ENCODE measurements at places on chromosomes 5 and 9.

DNA sequence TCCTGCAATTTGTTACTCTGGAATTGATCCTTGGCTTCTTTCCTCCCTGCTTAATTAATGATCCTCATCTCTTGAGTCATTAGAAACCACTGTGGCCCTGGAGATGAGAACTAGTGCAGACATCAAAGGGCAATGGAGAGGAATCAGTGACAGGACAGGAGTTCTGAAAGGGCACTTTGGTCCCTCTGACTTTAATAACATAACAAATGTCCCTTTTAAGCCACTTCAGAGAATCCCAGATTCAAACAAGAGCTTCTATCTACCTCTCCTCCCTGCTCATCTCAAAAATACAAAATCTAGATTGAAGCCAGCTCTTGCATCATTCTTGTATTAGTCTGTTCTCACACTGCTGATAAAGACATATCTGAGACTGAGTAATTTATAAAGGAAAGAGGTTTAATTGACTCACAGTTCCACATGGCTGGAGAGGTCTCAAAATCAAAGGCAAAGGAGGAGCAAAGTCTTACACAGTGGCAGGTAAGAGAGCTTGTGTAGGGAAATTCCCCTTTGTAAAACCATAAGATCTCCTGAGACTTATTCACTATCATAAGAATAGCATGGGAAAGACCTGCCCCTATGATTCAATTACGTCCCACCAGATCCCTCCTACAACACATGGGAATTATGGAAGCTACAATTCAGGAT lies 139.1 kb downstream of the PLPPR1 start:
- H3K27ac ChIP-seq, result no peak overlapping the region
- H3K4me3 ChIP-seq, result no peak overlapping the region
- no peak for DNase-seq
- H3K4me1 ChIP-seq, result no peaks in the 10 kb centered on the region

- H3K27me3 ChIP-seq, result peaks cover 61% of the 10 kb centered on the region
- H3K36me3 ChIP-seq, result no peaks in the 10 kb centered on the region
- no peaks in the 10 kb centered on the region for H3K4me1 ChIP-seq
- no peak overlapping the region for H3K27ac ChIP-seq
These were observed 1.1 kb upstream of the ARHGEF28 start for GRCh38 chr5:73624888-73625287.

GRCh38 chr5:150675069-150675468 lies 14.0 kb downstream of the MYOZ3 start:
- no peak overlapping the region for H3K27ac ChIP-seq
- H3K27me3 ChIP-seq, result peaks cover 11% of the 10 kb centered on the region
- no peak for DNase-seq

DNA sequence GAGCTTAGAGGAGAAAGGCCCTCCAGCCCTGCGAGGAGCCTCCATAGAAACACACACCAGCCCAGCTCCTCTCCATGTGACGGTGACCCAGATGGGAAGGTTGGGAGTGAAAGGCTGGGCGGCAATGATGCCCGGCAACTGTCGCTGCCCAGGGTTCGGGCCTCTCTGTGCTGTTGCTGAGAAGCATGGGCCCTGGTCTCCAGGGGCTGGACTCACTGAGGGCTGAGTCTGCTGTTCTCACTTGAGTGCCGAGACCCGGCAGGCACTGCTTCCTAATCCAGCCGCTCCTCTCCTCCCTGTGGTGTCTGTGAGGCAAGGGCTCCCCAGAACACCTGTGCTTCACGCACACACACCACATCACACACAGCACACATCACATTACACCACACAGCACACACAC lies 493.6 kb downstream of the GADD45G start:
- DNase-seq, result no peak
- H3K27ac ChIP-seq, result no peak overlapping the region
- H3K4me3 ChIP-seq, result no peak overlapping the region
- peaks cover 14% of the 10 kb centered on the region for H3K27me3 ChIP-seq

DNA sequence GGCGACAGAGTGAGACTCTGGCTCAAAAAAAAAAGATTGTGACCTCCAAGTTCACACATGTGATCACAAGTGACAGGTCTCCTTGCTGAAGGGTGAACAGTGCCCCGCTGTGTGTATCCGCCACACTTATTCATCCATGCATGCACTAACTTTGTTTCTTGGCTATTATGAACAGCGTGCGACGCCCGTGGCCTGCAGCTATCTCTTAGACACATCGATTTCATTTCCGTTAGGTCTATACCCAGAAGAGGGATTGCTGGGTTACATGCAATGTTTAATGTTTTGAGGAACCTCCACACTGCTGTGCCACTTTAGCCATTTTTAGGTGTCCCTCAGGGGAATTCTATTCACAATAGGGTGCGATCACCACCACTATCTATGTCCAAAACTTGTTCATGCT lies 12.1 kb upstream of the EGFL7 start:
- H3K36me3 ChIP-seq, result no peaks in the 10 kb centered on the region
- no peak overlapping the region for H3K27ac ChIP-seq
- no peak for DNase-seq

DNA sequence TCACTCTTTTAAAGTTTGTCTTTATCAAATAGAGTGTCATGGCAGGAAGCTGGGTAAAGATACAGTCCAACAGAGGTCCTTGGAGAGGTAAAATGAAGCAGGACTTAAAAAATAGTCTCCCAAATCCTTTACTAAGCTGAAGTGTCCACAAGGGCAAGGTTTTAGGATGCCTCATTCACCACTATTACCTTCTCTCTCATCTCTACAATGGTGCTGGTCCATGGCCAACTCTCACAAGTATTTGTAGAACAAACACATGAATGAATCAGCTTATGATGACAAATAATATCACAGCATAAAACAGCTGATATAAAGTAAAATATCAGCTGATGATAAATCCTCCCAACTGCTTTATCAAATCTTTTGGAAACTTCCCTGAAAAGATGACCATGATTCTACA lies 162.3 kb upstream of the ZNF462 start:
- H3K27ac ChIP-seq, result no peak overlapping the region
- H3K4me1 ChIP-seq, result no peaks in the 10 kb centered on the region
- no peak for DNase-seq
- no peaks in the 10 kb centered on the region for H3K36me3 ChIP-seq
- H3K4me3 ChIP-seq, result no peak overlapping the region

GRCh38 chr5:167961731-167962130 lies 329.7 kb upstream of the WWC1 start:
- H3K4me3 ChIP-seq, result no peak overlapping the region

DNA sequence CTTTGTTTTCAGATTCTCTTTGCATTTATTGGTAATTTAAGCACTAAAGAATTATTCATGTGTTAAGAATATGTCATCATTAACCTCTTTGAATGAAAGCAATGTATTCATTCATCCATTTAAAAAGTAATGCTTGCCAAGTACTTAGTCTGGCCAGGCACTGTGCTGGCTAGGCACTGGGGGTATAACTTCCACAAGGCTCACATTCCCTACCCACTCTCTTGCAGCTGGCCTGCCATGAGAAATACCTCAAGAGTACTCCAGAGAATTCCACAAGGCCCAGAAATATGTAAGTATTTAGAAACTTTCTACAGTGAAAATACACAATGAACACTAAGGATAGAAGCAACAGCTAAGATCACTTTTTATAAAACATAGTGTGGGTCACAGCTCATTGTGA lies 25.4 kb downstream of the ZNF300 start:
- no peak for DNase-seq
- H3K27me3 ChIP-seq, result no peaks in the 10 kb centered on the region
- H3K36me3 ChIP-seq, result no peaks in the 10 kb centered on the region
- no peak overlapping the region for H3K27ac ChIP-seq
- no peak overlapping the region for H3K4me3 ChIP-seq

GRCh38 chr9:134869554-134870300 lies 10.9 kb upstream of the FCN2 start:
- no peak overlapping the region for H3K4me3 ChIP-seq
- H3K27me3 ChIP-seq, result no peaks in the 10 kb centered on the region
- H3K4me1 ChIP-seq, result no peaks in the 10 kb centered on the region
- no peaks in the 10 kb centered on the region for H3K36me3 ChIP-seq
- H3K27ac ChIP-seq, result no peak overlapping the region
- DNase-seq, result no peak

GRCh38 chr9:94643741-94644140 lies 4.4 kb upstream of the FBP1 start:
- peaks cover 37% of the 10 kb centered on the region for H3K27me3 ChIP-seq
- H3K4me1 ChIP-seq, result peaks cover 9% of the 10 kb centered on the region
- H3K27ac ChIP-seq, result no peak overlapping the region
- DNase-seq, result no peak

GRCh38 chr9:121838746-121839669 lies 187.6 kb downstream of the DAB2IP start:
- H3K27me3 ChIP-seq, result no peaks in the 10 kb centered on the region
- no peaks in the 10 kb centered on the region for H3K4me1 ChIP-seq
- no peaks in the 10 kb centered on the region for H3K36me3 ChIP-seq
- H3K4me3 ChIP-seq, result no peak overlapping the region
- H3K27ac ChIP-seq, result no peak overlapping the region
- DNase-seq, result no peak
